ENCODE measurements at places on chromosomes 12 and 14.
A peak's percentile ranks its signal among the peaks of the same experiment; 100 is the strongest.

GRCh38 chr12:131622422-131622955 lies 88.4 kb upstream of the SFSWAP start:
- no peak for DNase-seq

DNA sequence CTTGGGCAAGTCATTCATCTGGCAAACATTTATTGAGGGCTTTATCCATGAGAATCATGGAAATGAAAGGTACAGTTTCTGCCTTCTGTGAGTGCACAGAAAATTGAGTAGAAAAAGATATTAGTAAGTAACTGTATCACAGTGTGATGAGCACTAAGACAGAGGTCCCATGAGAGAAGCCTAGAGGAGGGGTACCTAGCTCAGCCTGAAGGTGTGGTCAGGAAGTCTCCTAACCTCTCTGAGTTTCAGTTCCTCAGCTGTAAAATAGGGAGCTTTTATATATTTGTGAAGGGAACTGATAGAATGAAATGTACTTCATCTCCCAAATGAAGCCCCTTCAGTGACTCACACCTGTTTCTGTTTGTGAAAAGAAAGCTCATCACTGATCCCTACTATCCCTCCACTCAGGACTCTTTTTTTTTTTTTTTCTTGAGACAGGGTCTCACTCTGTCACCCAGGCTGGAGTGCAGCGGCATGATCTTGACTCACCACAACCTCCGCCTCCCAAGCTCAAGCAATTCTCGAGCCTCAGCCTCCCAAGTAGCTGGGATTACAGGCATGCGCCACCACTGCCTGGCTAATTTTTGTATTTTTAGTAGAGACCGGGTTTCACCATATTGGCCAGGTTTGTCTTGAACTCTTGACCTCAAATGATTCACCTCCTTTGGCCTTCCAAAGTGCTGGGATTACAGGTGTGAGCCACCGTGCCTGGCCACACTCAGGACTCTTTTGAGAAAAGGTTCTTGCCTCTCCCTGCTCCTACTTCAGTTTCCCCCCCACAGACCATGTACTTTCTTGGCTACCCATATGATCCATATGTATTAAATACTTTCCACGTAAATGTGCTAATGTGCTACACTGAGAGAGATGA lies 93.7 kb upstream of the FUT8 start:
- DNase-seq = no peak

DNA sequence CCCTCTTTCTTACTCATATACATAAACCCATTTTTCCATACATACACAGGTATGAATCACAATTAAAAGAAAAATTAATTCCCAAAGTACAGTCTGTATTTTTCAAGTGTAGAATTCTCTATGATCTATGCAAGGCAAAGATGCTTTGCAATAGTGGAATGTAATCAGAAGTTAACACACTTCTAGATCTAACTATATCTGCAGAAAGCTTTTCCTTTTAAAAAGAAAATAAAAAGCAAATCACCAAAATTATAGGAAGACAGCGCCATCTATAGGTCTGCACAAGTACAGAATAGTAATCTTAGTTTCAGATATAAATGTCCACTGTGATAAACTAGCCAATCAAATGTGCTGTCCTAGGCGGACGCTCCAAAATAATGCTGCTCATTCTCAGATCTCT lies 22.0 kb downstream of the SLC25A21 start:
- no peak for DNase-seq

- DNase-seq = no peak
These were observed 1127.9 kb downstream of the VRK1 start for GRCh38 chr14:97924922-97925613.

DNA sequence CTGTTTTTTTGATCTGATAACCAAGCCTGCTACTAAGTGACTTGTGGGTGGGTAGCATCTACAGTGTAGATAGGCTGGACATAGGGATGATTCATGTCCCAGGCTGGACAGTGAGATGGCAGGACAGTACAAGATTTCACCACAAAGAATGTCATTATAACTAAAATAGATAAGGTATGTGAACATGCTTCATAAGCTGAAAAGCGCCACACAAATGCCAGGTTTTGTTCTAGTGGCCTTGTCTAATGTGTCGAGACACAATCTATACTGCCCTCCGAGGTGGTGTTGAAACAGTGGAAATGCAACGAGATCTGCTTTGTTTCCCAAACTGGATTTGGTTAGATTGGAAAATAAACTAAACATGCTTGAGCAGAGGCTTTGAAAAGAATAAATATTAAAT lies 4.4 kb downstream of the LGALS3 start:
- DNase-seq = no peak

GRCh38 chr12:49219417-49220026 lies 30.6 kb upstream of the TUBA1A start:
- DNase-seq = no peak

GRCh38 chr14:24052656-24053547 lies 1.1 kb downstream of the CARMIL3 start:
- DNase-seq = no peak

GRCh38 chr12:52444647-52445595 lies 7.0 kb downstream of the KRT6B start:
- DNase-seq = no peak

DNA sequence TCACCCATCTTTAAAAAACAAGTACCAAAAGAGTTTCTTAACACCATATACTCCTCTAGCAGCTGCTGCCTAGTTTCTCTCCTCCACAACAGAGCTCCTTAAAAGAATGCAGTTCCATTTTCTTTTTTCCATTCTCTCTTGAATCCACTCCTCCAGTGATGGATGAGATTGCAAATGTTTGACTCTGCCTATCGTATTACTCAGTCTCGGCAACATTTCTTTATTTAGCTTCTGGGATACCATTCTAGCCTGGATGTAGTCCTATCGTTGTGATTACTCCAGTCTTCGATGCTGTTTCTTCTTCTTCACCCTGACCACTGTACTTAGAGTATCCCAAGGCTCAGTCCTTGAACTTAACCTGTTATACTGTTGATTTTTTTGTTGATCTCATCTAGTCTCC lies 30.8 kb downstream of the CAND1 start:
- DNase-seq = no peak

GRCh38 chr12:105978276-105978675 lies 160.5 kb downstream of the NUAK1 start:
- no peak for DNase-seq

- no peak for DNase-seq
These were observed 5.1 kb downstream of the IKBIP start for GRCh38 chr12:98639491-98639890.

- no peak for DNase-seq
These were observed 433.0 kb downstream of the LRIG3 start for GRCh38 chr12:58487255-58487654.

DNA sequence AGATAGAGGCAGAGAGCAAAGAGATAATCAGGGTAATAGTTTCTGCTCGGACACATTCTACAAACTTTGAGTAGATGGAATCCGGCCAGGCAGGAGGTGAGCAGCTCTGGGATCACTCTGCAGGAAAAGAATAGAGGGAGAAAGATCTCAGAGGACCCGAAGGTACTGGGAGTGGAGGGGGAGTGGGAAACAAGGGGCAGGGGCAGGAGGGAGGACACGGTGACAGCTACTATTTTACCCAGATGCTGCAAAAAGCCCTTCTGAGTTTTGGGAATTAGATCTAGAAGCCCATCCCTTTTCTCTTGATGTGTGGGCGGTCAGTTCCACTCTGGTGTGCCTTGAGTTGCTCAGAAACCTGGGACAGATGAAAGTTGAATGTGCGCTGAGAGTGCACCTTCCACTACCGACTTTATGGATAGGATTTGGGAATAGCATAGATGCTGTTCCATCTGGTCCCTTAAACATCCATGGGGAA lies 556 bp downstream of the GPRC5A start:
- DNase-seq = no peak

DNA sequence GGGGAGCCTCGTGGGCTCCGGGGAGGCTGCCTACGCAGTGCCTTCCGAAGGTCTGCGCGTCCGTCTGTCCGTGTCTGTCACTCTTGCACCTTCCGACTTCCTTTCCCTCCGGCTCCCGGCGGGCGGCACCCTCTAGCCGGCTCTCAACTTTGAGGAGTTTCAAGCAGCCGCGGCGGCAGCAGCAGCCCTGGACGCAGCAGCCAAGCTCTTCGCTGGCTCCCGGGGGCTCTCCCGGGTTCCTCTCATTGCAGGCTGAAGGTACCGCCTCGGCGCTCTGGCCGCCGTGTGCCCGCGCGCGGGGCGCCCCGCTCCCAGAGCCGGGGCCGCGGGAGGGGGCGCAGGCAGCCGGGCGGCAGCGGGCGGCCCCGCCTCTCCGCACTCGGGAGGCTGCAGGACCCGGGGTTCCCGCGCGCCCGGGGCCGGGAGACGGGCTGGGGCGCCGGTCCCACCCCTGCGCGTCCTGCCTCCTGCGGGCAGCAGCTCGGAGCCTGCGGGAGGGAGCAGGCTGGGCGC lies at the start of the genes AMIGO2 and PCED1B:
Gene AMIGO2, minus strand, starts transcription at position 492 of the 513 bp plus-strand sequence. CDS start 957 bp downstream, outside the sequence.
Gene PCED1B, plus strand, starts transcription at position 154 of the 513 bp plus-strand sequence. CDS start 155,443 bp downstream, outside the sequence.
- peak; percentile 88 for DNase-seq

DNA sequence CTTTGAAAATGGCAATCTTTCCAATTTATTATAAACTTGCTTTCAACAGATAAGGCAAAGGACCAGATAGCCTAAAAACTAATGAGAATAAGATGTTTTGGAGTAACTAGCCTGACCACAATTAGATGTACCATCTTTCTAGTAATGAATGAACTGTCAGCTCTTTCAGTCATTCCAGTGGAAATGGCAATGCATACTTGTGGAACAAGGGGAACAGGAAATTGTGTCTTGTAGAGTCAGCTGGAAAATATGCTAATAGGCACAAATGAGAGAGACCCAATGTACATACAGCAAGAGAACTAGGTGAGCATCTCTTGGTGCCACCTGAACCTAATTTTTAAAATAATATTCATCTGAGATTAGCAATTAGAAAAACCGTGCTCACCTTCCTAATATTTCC lies 76.1 kb upstream of the GPHB5 start:
- DNase-seq = no peak

DNA sequence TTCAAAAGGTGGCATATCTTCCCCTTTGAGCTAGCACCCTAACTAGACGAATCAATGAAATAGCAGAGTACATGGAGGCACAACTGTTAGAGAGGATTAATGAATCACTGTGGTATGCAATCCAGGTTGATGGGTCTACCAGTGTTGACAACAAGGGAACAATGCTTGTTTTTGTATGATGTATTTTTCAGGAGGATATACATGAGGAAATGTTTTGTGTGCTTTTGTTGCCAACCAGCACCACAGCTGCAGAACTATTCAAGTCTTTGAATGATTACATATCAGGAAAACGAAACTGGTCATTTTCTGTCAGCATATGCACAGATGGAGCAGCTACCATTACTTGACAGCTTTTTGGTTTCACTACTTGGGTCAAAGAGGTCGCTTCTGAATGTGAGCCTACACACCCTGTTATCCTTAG lies 142.6 kb downstream of the GPHN start:
- DNase-seq = no peak

DNA sequence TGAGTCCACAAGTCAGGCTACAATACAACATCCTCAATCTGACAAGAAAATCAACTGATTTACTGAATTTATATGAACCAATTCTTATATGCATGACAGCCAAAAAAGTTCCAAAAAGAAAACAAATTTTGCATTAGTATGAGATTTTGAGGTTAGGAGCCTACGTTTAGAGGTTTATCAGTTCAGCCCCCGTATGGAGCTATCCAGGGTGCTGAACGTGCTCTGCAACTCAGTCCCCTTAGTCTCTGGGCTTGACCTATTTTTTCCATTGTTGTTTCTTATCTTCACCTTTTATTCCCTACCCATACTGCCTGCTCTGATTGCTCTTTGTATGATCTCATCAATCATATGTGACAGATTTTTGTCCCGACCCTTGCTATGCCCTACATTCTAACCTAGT lies 693.0 kb downstream of the NRXN3 start:
- no peak for DNase-seq

GRCh38 chr14:68285421-68286179 lies 466.0 kb downstream of the RAD51B start:
- DNase-seq = no peak

GRCh38 chr12:131391399-131391798 lies 319.5 kb upstream of the SFSWAP start:
- no peak for DNase-seq

GRCh38 chr12:64097366-64098105 lies 124.6 kb downstream of the KICS2 start:
- no peak for DNase-seq

DNA sequence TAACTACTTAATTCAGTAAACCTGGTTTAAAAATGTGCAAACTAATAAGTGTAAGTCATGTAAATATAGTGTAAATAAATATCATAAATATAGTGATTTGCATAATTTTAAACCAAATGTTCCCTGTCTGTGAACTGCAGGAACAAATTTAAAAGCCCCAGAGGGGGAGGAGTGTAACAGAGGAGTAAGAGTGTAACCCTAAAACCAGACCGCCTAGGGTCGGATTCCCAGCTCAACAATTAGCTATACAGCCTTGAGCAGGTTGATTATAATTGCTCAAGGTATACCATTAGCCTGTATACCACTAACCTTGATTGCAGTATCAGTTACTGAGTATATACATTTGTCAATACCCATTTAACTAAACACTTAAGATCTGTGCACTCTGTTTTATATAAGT lies 218.4 kb downstream of the ADAMTS20 start:
- no peak for DNase-seq

- no peak for DNase-seq
These were observed 61.6 kb downstream of the EML1 start for GRCh38 chr14:99854831-99855230.

- no peak for DNase-seq
These were observed 480.8 kb downstream of the RMST start for GRCh38 chr12:97943359-97943758.

DNA sequence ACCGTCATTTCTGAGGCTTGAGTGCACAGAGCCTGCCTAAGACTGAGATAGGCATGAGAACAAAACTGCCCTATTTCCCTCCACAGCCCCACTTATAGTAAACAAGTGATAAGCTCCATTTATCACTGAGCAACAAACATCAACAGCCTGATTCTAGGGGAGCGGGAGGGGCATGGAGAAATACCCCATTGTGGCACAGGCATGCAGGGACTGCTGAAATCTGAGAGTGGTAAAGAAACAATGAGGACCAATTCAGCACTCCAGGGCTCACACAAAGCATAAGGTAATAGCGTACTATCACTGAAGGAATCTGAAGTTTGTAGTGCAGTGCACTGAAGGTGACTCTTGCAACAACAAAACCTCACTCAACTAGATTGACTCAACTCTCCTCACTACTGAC lies 186.7 kb downstream of the ANO2 start:
- no peak for DNase-seq

DNA sequence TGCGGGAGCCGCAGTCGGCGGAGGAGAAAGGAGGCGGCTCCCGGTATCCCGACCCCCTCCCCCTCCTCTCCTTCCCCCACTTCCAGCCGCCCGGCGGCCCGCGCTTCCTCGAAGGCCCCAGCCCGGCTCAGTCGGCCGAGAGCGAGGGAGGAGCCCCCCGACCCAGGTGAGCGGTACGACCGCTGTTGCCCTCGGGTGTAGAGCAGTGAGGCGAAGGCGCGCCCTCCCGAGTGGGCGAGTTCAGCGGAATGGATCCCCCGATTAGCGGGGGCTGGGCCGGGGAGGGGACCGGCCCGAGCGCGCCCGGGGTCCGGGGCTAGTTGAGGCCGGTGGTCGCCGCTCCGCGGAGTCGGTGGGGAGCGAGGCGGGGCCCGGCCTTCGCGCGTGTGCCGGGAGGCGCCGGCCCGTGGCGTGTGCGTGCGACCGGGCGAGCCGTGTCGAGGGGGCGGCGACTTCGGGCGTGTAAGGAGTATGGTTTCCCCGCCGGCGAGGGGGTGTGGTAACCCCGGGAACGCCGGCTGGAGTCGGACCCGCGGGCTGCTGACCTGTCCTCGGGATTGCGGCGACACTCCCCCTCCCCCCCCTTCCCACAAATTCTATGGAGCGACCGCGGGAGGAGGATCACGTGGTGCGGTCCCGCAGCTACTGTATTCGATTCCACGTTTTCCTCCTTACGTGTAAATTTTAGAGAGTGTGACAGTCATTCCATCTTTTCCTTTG lies 501 bp downstream of the RIMKLB start:
- peak; percentile 86 for DNase-seq

- DNase-seq = no peak
These were observed 507.6 kb downstream of the PCNX1 start for GRCh38 chr14:71414631-71415403.

All from osteocyte (in vitro differentiated cells).